ENCODE measurements at places on chromosomes 6 and 20.

DNA sequence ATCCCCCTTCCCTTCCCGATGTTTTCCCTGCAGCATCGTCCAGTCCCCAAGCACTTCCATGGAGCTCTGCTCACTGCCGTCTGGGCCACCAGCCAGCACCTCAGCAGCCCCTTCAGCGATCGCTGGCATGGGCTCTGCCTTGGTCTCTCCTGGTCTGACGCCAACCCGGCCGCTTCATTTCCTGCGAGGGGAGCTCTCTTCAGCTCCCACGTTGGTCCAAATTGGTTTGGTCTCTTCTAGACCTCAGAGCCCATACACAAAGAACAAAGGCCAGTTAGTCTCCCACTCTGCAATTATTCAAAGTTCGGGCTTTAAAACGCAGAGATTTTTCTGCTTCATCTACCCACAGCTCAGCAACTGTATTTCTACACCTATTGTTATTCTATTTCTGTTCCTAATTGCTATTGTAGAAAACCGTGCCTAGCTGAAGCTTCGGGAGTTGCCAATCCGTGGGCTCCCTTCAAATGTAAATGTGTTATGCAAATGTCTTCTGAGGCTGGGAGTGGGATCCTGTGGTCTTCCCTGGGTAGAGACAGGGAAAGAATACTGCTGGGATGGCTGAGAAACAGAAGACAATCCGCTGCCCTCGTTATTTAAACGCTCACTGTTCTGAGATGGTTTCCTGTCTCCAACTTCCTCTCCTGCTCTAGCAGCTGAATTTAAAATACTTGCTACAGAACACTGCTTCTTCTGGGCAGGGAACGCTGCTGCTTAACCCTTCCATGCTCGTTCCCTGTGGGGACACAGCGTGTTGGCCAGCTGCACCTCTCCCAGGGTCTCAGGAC is 154.2 kb upstream of the QKI start:
- DNase-seq, result no peak

DNA sequence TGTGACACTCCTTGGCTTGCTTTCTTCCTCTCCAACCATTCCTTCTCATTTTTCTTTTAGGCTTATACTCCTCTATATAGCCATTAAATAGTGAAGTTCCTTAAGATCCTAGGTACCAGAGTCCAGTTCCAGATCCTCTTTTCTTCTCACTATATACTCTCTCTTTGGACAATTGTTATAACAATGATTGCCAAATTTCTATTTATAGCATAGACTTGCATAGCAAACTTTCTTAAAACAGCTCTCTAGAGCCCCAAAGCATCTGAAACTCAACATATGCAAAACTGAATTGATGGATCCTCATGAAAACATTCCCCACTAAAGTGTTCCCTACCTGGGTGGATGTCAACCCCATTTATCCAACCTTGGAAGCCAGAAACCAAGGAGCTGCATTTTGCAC is 13.4 kb downstream of the PHIP start:
- no peak for DNase-seq

- no peak for DNase-seq
These were observed 10.5 kb upstream of the KHDRBS2 start for GRCh38 chr6:62296541-62296940.

GRCh38 chr6:122676688-122677087 is 66.5 kb downstream of the PKIB start:
- no peak for DNase-seq

GRCh38 chr6:107976155-107976783 is 18.3 kb upstream of the SEC63 start:
- no peak for DNase-seq

DNA sequence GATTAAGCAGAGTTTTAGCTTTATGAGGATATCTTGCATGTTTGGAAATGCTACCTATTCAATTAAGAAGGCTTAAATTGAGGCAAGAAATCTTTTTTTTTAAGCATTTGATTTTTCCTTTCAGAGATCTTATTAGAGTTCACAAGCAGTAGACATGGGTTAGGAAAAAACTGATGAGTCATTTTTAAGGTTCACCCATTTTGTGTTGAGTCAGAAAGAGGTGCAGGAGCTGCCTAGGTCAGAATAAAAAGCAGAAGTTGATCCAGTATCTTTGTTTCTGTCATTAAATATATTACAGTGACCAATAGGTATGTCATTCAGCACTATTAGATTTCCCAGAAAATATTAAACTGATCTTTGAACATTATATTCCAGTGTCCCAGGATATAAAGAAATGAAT is 306.8 kb downstream of the LMBRD1 start:
- DNase-seq, result no peak

DNA sequence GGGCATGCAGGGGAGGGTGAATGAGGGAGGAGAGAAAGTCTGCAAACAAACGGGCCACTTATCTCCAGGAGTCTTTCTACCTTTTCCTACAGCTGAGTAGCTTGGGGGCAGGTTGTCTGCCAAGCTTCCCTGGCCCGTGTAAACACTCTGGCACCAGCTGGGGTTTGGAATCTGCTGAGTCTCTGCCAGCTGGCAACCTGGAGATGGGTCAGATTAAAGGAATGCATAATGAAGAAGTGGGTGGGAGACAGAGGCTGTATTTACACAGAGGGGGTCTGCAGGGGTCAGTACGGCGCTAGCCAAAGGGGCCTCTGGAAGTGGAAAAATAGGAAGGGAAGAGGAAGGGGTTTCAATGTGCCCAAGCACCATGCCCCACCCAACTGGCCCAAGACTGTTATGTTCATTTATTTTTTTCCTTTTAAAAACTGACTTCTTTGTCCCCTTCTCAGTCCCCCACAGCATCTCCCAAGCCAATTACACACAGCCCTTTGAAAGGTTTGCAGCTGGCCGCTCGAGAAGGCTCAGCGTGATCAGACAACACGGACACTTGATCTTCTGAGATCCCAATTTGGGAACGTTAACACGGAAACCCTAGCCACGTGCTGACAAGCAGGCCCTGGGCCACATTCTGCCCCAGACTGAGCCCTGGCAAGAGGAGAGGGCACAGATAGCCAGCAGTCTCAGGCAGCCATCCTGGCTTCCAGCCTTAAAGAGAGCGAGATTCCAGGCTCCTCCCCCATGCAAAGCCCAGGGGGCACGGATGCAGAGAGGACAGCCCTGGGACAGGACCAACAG is 25.2 kb downstream of the TRAM2 start:
- DNase-seq, result no peak

DNA sequence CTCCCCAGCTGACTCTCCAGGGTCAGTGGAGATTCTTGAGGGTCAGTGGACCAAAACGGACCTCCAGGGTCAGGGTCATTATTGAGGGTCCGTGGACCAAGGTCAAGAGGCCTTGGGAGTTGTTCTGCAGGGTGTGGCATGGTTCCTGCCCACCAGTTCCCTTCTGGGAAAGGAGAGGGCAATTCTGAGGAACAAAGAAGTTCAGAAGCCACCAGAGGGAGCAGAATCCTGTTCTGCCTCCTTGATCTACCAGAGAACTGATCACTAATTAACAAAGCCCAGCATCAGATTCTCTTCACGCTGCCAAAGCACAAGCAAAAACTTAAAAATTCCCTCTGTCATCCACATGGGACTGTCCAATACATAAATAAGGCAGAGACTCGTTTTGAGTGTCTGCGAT is 263.4 kb downstream of the DHX35 start:
- DNase-seq, result no peak

GRCh38 chr6:140463312-140463710 is 1088.9 kb upstream of the CITED2 start:
- DNase-seq, result no peak

GRCh38 chr6:17490724-17491123 is 97.3 kb downstream of the CAP2 start:
- DNase-seq, result no peak

- DNase-seq, result no peak
These were observed 100.6 kb downstream of the PRDM1 start for GRCh38 chr6:106186714-106187113.

GRCh38 chr6:23983735-23984134 is 142.3 kb upstream of the NRSN1 start:
- no peak for DNase-seq

GRCh38 chr6:91033964-91034363 is 447.1 kb upstream of the MAP3K7 start:
- DNase-seq, result no peak

GRCh38 chr6:38302081-38302480 is 337.6 kb downstream of the BTBD9 start:
- no peak for DNase-seq

GRCh38 chr6:90040931-90041330 is 146.7 kb downstream of the GJA10 start:
- DNase-seq, result no peak

- no peak for DNase-seq
These were observed 391.8 kb downstream of the CDC5L start for GRCh38 chr6:44779130-44779826.

- DNase-seq, result no peak
These were observed 93.2 kb upstream of the MAN1A1 start for GRCh38 chr6:119442776-119443184.

DNA sequence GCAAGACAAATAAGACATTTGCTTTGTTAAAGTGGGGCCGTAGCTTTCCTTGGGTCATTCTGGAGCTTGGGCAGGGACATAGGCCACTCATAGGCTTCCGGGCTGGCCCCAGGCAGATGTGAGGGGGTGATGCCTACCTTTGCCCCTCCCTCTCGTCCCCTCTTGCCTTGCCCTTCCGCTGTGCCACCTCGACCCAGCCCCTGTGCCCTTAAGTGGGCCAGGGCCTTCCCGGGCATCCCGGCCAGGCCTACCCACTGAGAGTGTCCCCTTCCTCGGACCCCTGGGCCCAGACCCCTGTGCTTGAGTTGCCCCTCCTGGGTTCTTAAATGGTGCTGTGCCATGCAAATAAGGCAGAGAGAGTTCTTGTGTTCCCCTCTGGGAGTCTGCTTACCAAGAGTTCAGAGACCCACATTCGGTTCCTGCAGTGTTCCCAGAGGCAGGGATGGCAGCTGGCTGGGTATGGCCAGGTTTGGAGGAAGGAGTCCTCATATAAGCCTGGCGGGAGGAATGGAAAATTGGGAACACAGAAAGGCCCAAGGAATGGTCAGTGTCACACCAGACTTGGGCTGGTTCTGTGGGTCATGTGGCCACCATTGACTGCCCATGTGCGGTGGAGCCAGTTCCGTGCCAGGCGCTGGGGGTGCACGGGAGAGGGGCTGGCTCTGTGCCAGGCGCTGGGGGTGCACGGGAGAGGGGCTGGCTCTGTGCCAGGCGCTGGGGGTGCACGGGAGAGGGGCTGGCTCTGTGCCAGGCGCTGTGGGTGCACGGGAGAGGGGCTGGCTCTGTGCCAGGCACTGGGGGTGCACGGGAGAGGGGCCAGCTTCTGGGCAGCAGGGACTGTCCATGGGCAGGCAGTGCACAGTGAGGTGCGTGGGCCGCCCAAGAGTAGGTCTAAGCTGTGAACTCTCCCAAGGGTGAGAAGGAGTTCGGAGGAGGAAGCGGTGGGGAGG is 173.5 kb upstream of the SNX9 start:
- DNase-seq, result no peak

DNA sequence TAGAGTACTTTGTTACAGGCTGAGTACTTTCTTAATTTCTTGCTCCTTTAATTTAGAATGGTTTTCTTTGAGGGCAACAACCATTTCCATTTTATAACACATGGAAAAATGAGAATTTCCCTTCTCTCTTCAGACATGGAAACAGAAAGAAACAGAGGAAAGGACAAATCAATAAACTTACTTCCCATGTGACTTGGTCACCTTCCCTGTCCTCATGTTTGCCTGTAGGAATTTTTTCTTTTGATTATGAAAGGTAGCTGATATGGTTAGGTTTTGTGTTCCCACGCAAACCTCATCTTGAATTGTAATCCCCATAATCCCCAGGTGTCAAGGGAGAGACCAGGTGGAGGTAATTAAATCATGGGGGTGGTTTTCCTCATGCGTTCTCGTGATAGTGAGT is 169.7 kb downstream of the PHF3 start:
- DNase-seq, result no peak

DNA sequence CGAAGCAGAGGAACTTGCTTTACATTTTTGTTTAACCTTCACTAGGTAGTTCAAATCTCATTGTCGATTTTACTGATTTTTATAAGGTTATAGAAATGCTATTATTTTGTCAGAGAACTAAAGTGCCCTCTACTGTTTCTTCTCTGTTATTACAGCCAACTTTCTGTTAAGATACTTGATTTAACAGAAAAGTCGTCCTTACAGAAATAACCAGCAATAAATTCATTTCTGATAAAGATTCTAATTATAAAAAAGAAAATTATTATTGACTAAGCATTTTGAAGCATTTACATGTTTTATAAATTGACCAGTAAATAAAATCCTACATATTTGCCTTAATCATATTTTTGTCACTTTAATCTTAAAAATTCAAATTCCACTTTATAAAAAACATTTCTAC is 60.8 kb downstream of the OGFRL1 start:
- no peak for DNase-seq

DNA sequence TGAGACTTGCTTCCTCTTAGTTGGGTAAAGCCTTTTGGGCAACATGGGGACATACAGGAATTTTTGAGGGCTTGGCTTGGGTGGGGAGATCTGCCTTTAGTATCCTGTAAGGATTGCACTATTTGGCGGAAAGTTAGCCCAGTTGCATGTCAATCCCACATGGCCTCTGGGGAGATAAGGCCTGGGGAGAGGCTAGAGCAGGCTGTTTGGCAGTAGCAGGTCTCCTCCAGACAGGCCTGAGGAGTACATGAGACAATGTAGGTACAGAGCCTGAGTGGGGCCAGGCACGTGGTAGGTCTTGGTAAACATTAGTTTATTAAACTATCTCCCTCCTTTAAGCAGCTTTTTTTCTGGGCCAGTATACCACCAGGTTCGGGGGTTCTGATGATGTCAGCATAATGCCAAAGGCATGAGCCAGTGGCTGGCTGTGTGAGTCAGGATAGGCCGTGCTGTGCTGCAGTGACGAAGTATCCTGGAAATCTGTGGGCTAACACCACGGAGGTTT is 147.9 kb downstream of the VEGFA start:
- DNase-seq, result no peak
